Aorta (tissue), 5 donors: ENCODE measurements at places on chromosomes 2 and 18. TPM values are rescaled to one million over a fixed set of nuclear protein-coding genes. Genes with fewer than 3 reads are reported as not detected.

YES1 gene
- 30.1 TPM for total RNA-seq

- no peak for DNase-seq
Measured at GRCh38 chr2:62116983-62117382, 78.9 kb upstream of the B3GNT2 start.

DNA sequence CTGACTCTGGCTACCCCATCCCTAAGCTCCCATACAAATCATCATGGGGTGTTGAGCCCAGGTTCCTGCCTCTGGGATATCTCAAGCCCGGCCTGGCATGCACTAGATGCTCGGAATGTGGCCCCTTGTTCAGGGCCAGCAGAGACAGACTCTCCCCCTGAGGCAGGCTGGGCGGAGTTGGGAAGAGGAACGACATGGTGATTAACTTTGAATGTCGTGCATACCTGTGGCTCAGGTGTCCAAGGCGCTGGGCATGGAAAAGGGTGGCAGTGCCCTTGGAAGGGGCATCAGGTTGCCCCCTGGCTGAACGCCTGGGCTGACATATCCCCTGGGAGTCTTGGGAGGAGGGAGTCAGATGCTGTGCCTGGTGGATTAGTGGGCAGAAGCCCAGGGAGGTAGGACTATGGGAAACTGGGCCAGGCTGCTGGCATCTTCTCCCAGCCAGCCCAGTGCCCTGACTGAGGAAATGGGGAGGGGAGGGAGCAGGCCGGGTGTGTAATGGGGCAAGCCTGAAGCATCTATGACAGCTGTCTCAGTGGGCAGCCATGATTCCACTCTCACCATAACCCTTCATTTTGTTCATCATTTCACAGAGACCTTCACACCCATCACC is 57.8 kb upstream of the OTOF start:
- peak; percentile 32 for DNase-seq

GRCh38 chr2:239294571-239295054 is 106.2 kb downstream of the HDAC4 start:
- peak; percentile 73 for DNase-seq

GRCh38 chr2:37672104-37672869 is 845 bp upstream of the CDC42EP3 start:
- DNase-seq: peak; percentile 89

ACMSD gene
- not detected for total RNA-seq

SKA1 gene
- 0.52 TPM for total RNA-seq

DNA sequence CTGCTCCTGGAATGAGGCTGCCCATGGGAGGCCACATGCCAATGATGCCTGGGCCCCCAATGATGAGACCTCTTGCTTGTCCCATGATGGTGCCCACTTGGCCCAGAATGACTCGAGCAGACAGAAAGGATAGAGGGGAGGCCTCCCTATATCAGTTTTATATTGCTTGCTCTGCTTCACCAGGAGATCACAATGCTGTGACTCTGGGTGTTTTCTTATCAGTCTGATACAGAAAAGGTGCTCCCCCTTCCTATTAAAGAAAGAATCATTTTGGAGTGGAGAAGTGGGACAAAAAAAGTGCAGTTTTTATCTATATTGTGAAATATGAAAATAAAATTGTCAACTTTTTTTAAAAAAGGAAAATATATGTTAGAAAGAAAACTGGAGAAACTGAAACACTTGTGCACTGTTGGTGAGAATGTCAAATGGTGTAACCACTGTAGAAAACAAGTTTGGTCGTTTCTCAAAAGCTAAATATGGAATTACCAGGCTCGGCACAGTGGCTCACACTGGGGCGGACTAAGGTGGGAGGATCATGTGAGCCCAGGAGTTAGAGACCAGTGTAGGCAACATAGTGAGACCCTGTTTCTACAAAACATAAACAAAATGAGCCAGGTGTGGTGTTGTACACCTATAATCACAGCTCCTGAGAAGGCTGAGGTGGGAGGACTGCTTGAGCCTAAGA is 21.8 kb downstream of the LPIN2 start:
- DNase-seq: no peak

HOXD1 gene
- 1.1 TPM for total RNA-seq

DNA sequence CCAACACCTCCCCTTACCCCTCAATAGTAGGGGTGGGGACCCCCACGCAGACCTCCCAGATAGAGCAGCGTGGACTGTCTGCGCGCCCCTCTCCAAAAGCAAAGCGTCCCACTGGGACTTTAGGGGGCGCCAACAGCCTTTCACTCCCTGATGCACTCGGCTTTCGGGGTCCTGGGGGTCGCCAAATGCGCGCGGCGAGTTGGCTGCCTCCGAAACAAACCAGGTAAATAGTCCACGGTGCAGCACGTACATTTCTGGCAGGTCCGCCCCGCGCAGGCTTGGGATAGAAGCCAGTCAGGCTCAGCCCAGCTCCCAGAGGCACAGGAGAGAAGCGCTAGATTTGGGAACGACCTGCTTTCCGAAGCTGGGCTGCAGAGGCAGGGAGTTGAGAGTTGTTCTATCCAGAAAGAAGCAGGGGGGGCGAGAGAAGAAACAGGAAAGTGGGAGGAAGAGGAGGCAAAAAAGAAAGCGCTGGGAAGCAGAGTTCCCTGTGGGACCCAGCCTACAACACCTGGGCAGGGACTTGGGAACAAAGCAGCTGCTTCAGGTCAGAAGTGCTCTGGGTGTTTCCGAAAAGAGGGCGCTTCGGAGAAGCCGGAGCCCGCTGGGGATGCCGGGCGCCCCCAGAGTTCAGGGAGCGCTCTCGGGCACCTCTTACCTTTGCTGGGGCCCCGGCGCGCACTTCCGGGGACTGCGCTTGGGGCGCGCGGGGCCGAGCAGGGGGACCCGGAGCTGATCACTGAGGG is 544 bp downstream of the EVA1A start:
- DNase-seq: no peak

- DNase-seq: no peak
Measured at GRCh38 chr2:181165199-181165868, 184.9 kb downstream of the UBE2E3 start.

DNA sequence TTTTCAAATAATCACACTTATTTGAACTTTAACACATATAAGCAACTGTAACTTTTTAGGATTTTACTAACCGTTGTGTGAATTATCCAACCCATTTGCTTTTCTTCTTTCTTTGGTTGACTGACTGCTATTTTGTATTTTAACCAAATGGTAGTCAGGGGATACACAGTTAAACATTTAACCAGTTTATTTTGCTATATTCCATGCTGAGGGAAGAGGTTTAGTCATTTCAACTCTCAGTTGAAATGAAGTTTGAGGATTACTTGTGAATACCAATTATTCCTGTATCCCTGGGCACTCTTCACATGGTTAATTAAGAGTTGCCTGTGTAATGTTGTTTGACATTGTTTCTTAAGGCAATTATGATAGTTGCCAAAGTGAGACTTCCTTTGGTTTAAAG is 1.9 kb downstream of the SPAG16 start:
- no peak for DNase-seq

DNA sequence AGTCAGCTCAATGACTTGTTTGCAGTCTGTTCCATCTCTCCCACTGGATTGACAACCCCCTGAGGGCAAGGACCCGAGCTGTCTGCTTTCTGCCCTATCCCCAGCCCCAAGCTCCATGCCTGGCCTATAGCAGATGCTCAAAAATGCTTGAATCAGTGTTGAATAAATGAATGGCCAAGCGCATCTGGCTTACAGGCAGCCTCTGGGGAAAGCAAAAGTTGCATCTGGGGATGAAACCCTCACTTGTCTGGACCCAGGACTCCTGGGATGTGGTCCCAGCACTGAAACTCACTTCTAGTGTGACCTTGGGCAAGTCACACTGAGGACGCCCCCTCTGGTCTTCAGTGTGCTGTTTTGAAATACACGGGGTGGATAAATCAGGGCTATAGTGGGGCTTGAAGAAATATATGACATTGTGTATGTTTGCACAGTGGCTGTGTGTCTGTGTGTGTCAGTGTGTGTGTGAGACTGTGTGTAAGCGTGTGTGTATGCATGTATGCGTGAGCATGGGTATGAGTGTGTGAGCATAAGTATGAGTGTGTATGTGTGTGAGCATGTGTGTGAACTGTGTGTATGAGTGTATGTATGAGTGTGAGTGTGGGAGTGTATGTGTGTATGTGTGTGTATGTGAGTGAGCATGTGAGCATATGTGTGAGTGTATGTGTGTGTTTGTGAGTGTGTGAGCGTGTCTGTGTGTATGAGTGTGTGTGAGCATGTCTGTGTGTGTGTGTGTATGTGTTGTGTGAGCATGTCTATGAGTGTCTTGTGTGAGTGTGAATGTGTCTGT is 27.8 kb upstream of the TNS1 start:
- DNase-seq: no peak

DNA sequence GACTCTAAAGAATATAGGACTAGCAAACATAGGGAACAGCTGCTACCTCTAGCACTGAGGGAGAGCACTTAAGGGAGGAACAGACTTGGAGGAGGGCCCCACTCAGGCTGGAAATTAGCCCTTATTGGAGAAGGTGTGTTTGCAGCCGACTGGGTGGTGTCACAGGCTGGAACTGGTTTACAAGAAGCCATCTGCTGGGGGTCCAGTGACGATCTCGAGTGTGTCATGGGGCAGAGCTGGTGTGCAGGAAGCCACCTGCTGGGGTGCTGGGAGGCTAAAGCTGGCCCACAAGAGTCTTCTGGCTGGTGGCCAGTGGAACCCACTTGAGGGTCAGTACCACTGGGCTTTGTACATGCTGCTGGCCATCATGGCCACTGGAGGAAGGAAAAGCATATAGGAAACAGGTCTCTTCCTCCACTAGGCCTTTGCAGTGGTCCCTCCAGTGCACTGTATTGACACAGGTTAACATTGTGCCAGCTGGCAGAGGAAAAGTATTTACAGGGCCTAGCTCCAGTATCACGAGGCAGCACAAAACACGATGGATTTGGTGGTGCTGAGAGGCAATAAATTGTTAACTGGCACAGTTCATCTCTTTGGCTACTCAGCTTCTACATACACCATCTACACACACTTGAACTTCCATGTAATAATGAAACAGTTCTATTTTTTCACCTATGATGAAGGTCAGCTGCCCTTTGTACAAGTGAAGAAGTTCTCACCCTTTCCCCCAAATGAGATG is 43.6 kb downstream of the MAP3K20 start:
- no peak for DNase-seq

DNA sequence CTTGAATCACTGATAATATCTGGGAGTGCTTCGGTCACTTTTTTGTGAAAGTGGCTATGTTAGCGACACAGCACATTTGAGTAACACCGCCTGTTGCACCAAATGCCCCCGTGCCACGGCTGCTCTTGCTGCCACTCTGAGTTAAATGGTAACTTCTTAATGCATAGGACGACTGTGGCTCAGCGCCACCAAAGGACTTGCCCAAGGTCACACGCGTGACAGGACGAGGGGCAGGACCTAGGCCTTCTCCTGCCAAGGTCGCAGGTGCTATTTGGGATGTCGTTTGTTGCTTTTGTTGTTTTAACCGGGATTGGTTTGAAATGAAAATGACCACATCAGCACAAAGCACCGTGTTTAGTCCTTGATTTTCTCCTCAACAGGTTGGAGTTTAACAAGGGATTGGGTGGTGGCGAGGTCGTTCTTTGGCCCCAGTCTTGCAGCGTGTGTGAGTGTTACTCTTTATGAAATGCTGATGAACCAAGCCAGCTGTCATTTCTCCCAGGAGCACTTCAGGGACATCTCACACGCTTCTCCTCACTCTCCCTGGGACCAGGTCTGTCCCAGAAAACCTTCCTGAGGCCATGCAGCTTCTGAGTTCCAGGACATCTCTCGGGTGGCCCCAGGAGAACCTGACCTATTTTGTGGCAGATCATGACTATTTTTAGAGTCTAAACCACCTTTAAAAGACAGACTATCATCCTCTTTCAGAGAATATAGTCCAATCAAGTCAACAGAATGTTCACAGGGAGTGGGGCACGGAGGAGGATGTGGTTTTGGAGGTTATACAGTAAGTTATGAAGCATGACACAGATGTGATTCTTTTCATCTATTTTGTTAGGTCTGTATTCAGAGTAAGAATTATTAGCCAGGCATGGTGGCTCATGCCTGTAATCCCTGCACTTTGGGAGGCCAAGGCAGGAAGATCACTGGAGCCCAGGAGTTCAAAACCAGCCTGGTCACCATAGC is 49.9 kb downstream of the MTCL1 start:
- DNase-seq: no peak

DNA sequence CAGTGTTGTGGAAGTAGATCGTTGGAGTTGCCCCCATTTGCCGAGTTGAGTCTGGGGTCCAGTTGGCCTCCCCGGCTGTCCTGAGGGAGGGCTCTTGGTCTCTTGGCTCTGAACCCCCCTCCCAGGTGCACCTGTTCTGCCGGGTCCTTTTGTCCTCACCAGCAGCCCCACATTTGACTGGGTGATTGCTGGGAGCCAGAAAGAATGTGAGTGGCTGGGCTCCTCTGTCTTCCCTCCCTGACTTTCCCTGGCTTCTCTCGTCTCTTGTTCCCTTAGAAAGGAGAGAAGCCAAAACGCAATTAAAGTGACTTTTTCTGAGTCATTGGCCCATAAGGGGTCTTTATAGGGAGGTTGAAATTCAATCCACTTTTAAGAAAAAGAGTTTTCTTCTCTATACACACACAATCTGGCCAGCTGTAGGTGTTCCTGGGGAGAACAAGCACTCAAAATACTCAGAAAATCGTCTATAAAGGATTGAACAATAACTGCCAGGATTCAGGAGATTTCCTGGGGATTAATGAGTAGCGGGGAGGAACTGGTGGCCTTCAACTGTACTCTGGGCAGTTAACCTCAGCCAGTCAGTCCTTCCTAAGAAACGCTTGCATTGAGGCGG is 131.0 kb downstream of the TMEM182 start:
- no peak for DNase-seq

GRCh38 chr2:96551605-96552314 is 15.2 kb downstream of the ARID5A start:
- no peak for DNase-seq

DNA sequence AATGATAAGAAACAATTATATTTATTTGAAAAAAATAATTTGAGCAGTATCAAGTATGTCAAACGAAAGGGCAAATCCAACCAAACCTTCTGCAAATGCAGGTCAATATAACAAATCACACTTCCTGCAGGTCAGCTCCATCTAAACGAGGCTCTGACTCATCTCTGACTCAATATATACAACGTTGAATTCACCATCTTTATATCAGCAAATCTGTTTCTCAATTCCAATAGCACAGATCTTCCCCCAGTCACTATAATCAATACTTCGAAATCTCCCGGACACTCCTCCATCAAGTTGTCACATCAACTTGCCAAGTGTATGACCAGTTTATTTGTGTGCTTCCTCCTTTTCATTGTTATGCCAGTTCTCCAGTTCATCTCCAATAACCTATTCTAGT is 388.9 kb downstream of the ZEB2 start:
- no peak for DNase-seq
